ENCODE measurements at places on chromosomes 6 and 20.

GRCh38 chr6:98039443-98039842 lies 756.4 kb upstream of the MMS22L start:
- DNase-seq: no peak

DNA sequence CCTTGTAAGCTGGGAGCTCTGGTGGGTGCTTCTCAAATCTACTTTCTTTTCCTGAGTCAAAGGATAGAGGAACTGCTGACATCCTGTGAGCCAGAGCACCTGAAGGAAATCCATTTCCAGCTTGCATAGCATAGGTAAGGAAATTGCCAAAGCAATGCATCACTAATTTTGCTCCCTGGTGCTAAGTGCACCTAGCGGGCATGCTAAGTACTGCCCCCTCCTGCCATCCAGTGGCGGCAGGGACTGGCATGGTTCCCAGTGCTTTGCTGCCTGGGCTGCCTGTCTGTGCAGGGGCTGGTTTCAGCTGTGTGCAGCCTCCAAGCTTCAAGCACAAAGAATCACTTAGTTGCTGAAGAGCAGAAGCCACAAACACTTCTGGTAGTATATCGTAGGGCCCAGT lies 63.9 kb downstream of the FARS2 start:
- no peak for DNase-seq

GRCh38 chr20:10288421-10288820 lies 69.8 kb downstream of the SNAP25 start:
- DNase-seq: no peak

DNA sequence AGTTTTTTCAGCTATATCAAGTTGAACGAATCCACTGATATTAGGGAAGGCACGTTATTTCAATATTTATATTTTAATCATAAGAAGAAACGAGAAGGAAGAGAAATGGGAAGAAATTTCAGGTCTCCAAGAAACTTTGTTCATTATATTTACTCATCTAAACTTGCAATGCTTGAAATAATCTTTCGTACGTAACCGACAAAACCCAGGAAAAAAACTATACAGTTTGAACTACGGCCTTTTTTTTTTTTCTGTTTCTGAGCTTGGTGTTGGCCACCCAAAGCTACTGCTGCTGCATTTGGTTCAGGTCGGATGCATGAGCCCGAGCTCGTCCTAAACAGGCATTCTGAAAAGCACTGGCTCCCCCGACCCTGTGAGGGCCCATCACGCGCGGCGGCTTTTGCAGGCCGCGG lies 548 bp downstream of the PERP start:
- DNase-seq: no peak

GRCh38 chr6:75934643-75935472 lies 137.6 kb downstream of the IMPG1 start:
- DNase-seq: no peak

DNA sequence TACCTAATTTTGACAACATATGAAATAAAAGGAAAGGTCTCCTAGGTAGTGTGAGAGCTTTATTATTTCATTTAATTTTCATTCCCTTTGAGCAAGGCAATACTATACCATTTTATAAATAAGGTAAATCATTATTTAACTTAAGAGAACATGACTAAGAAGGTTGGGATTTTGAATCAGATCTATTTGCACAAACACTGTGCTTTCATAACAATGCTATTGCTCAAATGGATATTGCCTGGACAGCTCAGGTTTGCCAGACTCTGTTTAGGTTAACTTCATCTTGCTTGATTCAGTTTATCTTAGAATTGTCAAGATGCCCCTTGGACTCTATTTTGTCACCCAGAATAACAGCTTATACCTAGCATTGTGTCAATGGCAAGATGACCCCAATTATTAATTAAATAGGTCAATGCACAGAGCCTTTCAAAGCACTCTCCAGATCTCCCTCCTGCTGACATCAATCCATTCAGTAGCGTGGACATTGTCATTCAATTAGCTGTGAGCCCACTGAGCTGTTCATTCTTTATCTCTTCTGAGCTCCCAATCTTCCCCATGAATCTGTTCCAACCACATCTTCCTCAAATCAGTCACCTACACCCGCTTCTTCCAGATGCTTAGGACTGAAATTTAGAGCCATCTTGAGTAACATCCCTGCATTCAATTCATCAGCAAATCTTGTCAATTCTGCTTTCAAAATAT lies 42.1 kb upstream of the TMEM30A start:
- DNase-seq: no peak

- DNase-seq: no peak
Observed at GRCh38 chr6:68008445-68008844, 626.6 kb upstream of the ADGRB3 start.

Data from T follicular helper cell (primary cell).